ENCODE measurements at places on chromosomes 3 and 15.
A peak's percentile ranks its signal among the peaks of the same experiment; 100 is the strongest.

DNA sequence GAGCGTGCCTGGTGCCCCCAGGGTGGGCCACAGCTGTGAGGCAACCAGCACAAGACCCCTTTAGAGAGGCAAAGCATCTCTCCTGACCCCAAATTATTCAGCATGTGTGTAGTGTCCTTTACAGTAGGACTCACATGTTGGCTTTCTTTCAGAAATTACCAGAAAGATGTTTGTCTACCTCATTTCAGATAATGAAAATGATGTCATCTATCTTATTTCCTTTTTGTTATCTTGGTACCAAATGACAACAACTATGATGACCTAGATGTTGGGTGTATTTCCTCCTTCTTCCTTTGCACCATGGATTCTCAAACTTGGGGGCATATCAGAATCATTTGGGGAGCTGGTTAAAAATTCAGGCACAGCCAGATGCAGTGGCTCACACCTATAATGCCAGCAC, 50.5 kb downstream of the DAPK2 start:
- DNase-seq: no peak

DNA sequence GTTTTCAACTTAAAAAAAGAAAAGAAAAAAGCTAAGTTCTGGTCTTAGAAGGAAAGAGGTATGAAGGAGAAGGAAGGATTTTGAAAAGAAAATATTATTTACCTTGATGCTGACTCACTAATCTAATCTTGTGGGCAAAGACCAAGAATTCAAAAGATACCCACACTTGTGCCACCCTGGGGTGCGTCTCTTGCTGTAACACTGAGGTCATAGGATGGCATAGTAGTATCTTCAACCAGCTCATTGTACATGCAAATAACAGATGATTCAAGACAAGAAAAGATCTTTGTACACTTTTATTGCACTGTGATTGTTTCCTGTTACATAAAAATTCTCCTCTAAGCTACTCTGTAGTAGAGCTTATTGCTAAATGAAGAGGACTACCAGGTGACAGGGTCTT, 17.3 kb downstream of the PLS1 start:
- DNase-seq: no peak

DNA sequence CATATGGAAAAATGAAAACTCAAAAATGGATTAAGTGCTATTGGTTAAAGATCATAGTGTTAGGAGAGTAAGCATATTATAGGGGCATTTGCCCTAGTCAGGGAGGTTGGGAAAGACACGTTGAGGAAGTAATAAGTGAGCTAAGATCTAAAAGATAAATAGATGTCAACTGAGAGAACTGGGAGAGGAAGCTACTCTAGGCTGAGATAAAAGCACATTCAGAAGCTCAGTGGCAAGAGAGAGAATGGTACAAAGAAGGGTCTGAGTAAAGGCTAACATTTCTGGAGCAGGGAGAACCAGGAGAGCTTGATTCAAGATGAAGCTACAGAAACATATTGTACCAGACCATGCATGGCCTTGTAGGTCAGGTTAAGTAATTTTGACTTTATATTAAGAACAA, 63.9 kb downstream of the TRPC1 start:
- DNase-seq: no peak

GRCh38 chr15:99976000-99976399, 242.8 kb upstream of the LYSMD4 start:
- DNase-seq: no peak

GRCh38 chr3:117434661-117435412, 725.3 kb downstream of the TUSC7 start:
- no peak for DNase-seq

GRCh38 chr3:56796202-56796601, 5.5 kb downstream of the ARHGEF3 start:
- DNase-seq: peak; percentile 29

- DNase-seq: peak; percentile 25
Measured at GRCh38 chr3:116018646-116019045, 395.3 kb downstream of the GAP43 start.

GRCh38 chr3:17823816-17824215, 81.4 kb upstream of the TBC1D5 start:
- DNase-seq: no peak

GRCh38 chr3:56812754-56813652, 11.3 kb upstream of the ARHGEF3 start:
- peak; percentile 20 for DNase-seq

DNA sequence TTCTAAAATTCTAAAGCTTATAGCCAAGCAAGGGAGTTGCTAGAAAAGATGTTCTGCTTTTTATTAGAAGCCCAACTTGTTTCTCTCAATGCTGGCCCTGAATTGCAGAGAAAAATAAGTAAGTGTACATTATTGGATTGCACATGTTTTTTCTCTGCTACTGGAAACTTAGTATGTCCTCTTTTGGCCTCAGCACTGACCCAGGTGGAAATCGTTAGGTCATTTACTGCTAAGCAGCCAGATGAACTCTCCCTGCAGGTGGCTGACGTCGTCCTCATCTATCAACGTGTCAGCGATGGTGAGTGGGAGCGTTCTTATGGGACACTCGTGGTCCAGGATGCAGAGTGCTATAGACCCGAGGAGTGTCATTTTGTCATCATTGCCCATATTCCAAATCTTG, 69.8 kb downstream of the DHX36 start:
- no peak for DNase-seq

GRCh38 chr3:61683549-61684236, 122.3 kb downstream of the PTPRG start:
- DNase-seq: no peak

- DNase-seq: no peak
Measured at GRCh38 chr3:109098079-109098644, 19.8 kb downstream of the MORC1 start.

DNA sequence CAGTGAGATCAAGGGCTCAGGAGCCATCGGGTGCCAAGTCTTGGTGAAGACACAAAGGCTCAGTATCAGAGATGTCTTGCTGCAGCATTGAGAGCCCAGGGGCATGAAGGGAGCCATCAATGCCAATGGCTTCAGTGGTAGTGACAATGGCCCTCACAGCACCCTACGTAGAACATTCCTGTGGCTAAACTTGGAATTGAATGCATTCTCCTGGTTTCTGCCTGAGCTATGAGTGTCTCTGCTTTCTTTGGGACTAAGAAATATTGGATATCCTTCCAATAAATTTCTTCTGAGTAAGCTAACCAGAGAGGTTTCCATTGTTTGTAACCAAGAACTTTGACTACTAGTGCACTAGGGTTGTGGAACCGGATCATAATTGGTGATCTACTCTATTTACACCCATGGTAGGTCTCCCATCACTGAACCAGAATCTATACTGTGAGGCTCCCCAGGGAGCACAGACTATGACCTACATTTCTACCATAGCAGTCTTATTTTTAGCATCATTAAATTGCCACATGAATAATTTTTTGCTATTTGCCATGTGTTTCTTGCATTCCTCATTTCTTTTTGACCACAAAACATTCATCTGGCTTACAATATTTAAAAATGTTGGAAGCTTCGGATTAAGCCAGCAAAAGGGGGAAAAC, 31.6 kb upstream of the PDZRN3 start:
- DNase-seq: peak; percentile 91

- no peak for DNase-seq
Measured at GRCh38 chr3:47536967-47537366, 23.5 kb upstream of the ELP6 start.

DNA sequence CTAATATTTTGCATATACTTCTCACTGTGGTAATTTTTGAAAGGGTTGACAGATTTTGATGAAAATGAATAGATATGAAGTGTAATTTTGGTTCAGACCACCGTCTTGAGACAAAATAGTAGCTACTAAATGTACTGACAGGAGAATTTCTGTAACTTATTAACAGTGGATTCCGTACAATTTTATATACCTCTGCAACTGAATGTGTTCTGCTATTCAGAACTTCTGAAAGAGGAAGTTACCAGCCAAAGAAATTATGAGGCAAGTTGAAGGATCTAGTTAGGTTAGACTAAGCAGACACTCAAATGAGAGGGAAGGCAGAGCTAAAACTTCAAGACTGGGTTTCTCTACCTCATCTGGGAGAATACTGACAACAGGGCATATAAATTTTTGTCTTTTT, 29.4 kb downstream of the GAP43 start:
- DNase-seq: no peak

- no peak for DNase-seq
Measured at GRCh38 chr3:187773233-187774184, 28.2 kb upstream of the BCL6 start.

DNA sequence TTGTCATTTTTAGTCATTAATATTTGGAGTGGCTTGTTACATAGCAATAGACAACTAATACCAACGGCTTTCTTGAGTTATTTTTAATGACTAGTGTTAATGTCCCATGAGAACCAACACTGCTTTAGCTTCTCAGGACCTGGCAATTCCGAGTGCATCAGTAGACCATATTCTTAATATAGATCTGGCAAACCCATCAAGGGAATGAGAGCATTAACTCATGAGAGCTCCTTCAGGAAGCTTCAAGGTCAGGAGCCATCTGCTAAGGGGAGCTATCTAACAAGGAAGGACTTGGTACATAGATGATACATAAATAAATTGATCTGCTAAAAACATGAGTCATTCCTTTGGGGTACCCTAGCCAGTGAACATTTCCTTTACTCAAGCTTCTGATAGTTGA, 122.6 kb upstream of the EPHA3 start:
- no peak for DNase-seq

GRCh38 chr15:52635908-52636307, 43.3 kb downstream of the ATOSA start:
- no peak for DNase-seq

- no peak for DNase-seq
Measured at GRCh38 chr3:46640927-46641326, 28.6 kb downstream of the FAM240A start.

GRCh38 chr15:42845581-42845980, 75.0 kb downstream of the TTBK2 start:
- DNase-seq: peak; percentile 49

GRCh38 chr15:68430471-68431036, 1.4 kb downstream of the ITGA11 start:
- no peak for DNase-seq

- DNase-seq: no peak
Measured at GRCh38 chr15:69377216-69377970, 36.8 kb upstream of the KIF23 start.

- no peak for DNase-seq
Measured at GRCh38 chr3:47054412-47054811, 74.9 kb downstream of the NBEAL2 start.

DNA sequence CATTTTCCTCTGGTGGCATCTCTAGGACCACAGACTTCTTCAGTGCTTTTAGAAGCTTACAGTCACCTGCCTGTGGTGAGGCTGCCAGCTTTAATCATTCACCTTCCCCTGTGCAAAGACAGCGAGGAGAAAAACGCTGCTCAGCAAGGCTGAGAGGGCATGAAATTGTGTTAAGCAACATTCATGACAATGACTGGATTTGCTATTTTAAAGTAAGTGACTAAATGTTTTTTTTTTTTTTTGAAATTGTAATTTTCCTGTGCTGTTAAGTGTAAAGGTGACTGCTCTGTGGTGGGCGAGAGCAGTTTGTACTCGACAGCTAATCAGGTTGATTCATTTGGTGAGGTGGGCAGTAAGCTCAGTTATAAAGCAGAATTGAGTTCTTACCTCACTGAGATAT, 240.4 kb downstream of the NSUN3 start:
- DNase-seq: no peak

DNA sequence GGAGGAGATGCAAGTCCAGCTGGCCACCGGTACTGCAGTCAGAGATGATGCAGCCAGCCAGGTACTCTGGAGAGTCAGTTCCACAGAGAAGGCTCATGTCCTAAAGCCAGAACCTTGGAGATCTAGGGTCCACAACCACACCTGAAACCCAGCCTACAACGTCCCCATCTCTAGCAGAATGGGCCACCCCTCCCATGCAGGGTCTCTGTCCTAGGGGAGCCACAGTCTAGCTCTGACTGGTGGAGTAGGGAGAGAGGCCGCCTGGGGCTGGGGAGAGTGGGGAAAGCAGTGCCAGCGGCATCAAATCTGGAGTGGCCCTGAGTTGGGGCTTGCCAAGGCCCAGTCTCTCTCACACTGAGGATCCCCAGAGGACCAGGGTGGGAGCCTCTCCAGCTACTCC, 43.5 kb downstream of the PTH1R start:
- DNase-seq: no peak

DNA sequence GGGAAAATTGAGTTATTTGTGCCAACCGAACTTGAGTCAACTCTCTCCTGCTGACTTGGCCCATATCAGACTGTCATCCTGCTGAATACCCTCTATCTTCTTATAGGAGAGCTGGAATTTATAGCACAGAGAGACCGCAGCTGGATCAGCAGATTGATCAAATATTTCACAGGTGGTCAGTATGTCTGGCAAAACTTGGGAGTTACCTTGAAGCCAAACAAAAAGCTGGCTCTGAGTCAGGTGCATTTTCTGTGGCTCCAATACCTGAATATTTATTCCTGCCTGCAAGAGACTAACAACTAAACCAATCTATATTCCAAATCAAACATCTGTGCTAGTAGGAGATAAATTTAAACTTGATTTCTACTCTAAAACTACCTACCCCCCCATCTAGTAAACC, 752.1 kb upstream of the ALCAM start:
- DNase-seq: no peak

GRCh38 chr3:103127098-103127630, 692.3 kb downstream of the ZPLD1 start:
- DNase-seq: peak; percentile 9

DNA sequence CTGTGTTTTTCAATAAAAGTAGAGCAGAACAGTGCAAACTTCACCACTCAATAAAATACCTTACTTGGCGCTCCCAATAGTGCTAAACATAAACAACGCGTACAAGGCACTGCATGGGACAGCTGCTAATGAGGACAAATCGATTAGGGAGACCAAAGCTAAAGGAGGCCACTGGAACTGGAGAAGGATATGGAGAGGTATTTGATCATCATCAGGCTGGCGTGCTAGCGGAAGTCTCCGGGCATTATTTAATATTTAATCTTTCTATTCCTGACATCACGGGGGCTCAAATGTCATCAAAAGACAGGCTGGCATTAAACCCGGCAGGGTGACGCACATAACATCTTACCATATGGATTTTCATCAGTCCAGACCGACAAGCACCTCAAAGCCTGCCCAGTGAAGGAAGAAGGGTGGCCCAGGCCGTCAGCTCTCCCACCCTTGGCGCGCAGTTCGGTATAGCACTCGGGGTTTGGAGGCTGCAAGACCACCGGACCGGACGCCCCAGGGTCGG, 604 bp downstream of the CCPG1 start:
- peak; percentile 44 for DNase-seq

- no peak for DNase-seq
Measured at GRCh38 chr3:155034786-155035185, 45.3 kb upstream of the MME start.

GRCh38 chr3:160022068-160022467, 33.4 kb downstream of the IL12A start:
- no peak for DNase-seq

GRCh38 chr3:194937144-194937543, 251.5 kb downstream of the FAM43A start:
- DNase-seq: no peak
